ENCODE measurements at places on chromosomes 13 and 19.

DNA sequence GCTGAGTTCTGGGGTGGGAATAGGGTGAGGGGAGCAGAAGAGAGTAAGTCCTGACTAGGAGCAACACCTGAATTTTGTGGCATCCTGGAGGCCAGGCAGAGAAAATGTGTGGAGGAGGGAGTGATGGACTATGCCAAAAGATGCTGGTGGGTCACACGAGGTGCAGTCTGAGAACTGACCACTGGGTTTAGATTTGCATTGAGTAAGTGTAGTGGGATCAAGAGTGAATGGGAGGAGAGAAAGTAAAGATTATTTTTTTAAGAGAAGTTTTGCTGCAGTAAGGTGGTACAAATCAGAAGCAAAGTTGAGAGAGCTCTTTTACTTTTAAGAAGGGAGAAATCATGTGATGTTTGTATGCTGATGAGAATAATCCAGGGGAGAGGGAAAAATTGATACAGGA, 405.1 kb downstream of the DLEU7 start:
- DNase-seq, result no peak

DNA sequence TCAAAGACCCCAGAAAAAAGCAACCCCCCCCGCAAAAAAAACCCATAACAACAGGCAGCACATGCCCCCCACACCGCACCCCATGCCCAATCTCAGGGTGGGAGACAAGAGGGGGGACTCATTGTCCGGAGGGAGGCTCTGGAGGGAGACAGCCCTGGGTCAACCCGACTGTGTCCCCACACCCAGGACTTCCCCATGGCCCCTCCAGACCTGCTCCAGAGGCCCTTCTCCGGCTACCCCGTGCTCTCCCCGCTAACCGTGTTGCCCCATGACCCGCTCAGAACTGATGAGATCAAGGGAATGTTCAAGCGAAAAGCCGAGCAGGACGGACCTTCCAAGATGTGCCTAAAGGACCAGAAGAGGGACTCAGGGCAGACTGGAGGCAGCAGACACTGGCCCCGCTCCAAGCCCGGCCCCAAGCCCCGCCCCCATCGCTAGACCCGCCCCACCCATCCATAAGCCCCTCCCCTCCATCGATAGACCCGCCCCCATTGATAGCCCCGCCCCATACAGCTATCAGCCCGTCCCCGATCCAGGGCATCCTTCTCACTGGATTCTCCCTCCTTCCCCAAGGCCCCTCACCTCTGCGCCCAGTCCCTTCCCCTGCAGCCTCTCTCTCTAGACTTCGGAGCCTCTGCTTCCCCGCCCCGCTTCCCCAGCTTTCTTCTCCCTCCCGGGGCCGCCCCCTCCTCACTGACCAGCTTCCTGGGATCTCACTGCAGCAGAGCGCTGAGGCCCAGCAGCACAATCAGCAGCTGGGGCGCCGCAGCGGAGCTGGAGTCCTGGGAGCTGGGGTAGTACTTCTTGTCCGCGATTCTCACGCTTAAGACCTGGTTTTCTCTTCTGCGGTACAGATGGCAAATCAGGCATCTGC, 2.2 kb downstream of the BST2 start:
- DNase-seq, result no peak

DNA sequence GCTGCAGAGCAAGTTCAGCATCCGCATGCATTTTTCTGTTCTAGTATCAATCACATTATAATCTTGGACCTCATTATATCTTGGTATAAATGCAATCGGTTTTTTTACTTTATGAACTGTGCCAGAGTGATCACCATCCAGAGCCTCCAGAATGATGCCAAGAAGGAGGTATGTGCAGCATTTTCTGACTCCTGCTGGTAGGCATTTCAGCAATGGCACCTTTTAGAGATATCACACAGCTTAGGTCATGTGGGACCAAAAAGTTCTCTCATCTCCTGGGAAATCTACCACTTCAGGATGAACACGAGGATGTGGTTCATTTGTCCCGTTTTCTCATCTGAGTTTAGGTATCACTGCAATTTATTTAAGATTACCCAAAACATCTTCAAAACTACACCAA, 220.4 kb downstream of the VWA8 start:
- DNase-seq, result no peak

DNA sequence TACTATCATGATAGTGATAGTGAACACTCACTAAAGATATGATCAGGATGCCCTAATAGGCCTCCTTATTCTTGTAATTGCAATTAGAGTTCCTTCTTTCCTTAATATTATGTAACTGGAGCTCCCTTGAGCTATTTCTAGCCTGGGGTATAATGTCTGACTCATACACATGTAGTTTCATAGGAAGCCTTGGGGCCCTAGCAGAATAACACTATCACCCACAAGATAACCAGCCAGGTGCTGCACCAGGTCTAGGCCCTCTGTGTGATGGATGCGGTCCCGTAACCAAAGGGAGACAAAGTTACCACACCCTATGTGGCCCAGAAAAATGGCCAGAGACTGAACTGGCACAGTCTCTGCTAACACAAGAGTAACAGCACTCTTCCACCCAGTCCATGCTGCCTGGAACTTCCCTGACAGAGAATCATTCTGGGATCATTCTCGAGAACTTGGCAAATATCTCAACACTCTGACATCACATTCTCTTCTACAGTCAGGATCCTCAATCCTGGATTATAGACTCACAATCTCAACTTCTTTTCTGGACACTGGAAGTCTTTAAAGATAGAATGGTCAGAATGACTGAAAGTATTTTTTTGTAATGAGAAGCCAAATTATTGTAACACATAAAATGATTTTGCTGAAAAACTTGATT, 32.6 kb upstream of the IGFL4 start:
- DNase-seq, result no peak

GRCh38 chr19:52659013-52659412, 20.9 kb upstream of the ZNF83 start:
- DNase-seq, result no peak

- DNase-seq, result peak; percentile 59
These were observed 10.0 kb downstream of the NDUFB7 start for GRCh38 chr19:14561847-14562351.

GRCh38 chr13:20414546-20415305, 110.9 kb downstream of the CRYL1 start:
- no peak for DNase-seq

- DNase-seq, result no peak
These were observed 1315.4 kb downstream of the PCDH9 start for GRCh38 chr13:65914716-65915115.

GRCh38 chr13:60765700-60766411, 368.8 kb downstream of the TDRD3 start:
- DNase-seq, result no peak

DNA sequence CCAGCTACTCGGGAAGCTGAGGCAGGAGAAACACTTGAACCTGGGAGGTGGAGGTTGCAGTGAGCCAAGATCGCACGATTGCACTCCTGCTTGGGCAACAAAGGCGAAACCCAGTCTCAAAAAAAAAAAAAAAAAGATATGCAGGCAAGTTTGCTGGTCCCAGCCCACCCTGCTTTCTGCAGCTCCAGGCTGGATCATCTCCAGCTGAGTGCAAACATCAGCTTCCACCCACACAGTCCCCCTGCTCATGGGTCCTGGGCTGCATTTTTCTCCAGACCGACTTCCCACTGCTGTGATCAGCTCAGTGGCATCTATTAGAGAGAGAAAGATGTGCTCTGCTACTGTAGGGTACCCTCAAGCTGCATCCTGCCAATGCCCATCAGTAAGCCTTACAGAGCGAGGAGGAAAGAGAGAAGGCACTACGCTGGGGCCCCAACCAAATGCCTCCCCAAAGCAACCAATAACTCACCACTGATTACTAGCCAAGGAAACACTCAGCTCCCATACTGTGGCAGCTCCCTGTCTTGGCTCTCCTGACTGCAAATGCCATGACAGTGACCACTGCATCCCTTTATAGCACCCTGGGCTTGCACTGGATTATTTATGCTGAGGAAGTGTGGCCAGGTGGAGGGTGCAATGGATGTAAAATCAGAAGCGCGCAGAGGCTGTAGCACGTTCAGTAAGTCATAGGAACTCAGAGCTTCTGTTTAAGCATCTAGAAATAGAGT, 170.9 kb upstream of the ZNF507 start:
- DNase-seq, result no peak

DNA sequence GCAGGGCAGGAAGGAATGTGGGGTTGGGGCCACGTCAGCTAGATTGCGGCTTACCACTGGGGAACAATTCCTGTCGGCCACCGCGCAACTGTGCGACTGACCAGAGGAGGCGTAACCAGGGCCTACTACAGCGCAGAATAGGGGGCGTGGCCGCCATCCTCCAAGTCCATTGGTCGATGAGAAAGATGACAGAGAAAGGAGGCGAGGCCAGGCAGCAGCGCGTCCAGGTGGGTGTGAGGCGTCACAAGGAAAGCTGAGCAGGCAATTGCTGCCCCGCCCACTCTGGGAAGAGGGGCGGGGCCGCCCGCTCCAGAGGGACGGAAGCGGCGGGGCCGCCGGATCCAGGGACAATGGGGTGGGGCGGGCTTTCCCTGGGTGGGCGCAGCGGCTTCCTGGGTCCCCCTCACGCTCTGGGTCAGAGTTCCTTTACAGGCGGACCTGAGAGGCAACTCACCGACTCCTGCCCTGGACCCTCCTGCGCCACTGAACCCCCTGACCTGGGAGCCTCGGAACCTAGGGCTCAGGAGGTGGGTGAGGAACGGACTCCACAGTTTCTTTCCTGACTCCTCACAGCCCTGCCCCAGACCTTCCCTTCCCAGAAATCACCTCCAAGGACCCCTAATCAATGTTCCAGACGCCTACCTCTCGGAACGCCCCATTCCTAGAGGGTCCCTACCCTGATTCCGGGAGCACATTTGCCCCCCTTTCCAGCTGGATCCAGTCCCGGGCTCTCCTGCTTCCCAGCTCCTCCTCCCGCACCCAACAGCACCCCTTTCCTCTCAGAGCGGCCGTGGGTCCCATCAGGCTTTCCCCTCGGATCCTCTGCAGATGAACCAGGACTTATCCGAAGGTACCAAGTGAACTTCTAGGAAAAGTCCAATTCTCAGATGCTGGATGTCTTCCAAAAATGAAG, 101.5 kb upstream of the ZNF492 start:
- DNase-seq, result no peak

DNA sequence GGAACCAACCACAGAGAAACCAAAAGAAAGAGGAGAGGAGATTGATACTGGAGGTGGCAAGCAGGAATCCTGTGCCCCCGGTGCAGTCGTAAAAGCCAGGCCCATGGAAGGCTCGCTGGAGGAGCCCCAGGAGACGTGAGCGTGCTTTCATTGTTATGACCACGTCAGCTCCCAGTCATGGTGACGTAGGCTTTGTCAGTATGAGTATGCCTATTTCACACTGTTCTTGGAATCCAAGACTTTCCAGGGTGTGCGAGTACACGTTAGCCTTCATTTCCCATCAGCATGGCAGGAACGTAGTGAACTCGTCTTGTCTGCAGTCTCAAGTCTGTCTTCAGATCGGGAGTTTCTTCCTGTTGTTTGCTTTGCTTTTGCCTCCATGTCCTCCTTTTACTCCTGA, 15.4 kb upstream of the CHAMP1 start:
- no peak for DNase-seq

GRCh38 chr13:21748166-21748565, 77.3 kb downstream of the FGF9 start:
- no peak for DNase-seq

DNA sequence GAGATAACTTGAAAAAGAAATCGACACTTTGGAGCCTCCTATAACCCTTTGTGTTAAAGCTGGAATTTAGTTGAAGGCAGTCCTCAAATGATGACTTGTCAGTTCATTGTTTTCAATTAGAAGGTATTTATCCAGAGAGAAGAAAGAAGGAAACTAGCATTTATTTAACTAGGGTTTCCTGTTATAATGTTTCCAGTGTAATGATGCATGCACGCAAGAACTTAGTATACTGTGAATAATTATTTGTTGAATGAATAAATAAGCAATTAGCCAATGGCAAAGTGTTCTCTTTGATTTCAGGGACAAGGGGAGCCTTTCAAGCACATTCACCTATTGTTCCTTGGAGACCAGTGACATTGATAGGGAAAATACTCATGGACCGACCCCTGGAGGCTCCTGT, 307.4 kb downstream of the KLF5 start:
- no peak for DNase-seq

DNA sequence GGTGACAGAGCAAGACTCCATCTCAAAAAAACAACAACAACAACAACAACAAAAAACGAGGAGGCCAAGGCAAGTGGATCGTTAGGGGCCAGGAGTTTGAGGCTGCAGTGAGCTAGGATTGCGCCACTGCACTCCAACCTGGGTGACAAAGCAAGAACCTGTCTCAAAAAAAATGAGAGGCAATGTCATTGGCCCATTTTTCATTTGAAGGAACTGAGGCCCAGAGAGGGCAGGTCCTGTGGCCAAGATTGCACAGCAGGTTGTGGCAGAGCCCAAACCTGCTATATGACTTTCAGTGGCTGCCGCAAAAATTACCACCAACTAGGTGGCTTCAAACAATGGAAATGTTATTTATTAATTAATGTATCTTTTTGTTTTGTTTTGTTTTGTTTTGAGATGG, 5.5 kb downstream of the PIK3R2 start:
- DNase-seq, result no peak

DNA sequence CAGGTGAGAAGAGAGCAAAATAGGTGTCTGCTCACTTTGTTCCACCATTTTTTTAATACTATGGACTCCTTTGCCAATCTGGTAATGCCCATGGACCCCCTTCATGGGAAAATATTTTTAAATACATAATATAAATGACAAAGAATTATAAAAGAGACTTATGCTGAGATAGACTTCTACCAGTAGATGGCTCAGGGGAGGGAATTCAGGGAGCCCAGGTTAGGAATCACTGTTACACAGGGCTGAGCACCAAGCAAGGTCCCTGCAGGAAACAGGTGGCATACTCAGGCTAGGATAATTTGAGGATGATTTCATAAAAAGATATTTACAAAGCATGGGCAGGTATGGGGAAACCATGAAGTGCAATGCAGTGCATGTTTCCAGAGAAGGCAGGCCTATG, 525.9 kb downstream of the FGF9 start:
- DNase-seq, result no peak

GRCh38 chr13:41133951-41134350, 1.3 kb upstream of the KBTBD6 start:
- DNase-seq, result no peak

GRCh38 chr13:28131646-28132045, 6.7 kb upstream of the PAN3 start:
- no peak for DNase-seq
